ENCODE measurements at places on chromosomes 5 and 9.
A peak's percentile ranks its signal among the peaks of the same experiment; 100 is the strongest.

DNA sequence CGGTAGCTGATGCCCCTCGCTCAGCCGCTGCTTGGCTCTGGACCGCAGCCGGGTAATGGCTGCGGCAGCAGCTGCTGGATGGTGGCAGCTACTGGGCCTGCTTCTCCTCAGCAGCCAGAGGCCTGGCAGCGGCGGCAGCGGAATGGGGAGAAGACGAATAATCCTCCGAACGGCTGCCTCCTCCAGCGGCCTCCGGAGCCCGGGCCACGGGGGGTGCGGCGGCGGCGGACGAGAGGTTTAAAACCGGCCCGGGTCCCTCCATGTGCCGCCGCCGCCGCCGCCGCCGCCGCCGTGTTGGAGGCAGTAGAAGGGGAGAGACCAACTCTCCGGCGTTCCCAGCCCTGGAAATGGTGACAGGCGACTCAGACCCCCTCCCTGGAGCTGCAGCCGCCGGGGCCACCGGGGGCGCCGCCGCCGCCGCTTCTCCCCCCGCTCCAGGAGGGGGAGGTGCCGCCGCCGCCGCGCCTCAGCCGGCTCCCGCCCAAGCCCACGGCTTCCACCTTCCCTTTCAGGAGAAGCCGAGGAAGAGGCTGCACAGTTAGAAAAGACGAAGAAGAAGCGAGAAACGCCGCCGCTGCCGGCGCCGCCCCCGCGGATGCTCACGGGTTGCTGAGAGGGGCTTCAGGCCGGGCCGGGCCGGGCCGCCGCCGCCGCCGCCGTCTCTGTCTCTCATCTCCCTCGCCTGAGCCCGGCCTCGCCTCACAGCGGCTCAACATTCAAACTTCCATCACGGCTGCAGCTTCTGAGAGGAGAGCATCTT is 118.4 kb upstream of the PRSS3 start:
- DNase-seq = no peak

GRCh38 chr5:176450077-176450476 is 1.9 kb downstream of the FAF2 start:
- DNase-seq = no peak

DNA sequence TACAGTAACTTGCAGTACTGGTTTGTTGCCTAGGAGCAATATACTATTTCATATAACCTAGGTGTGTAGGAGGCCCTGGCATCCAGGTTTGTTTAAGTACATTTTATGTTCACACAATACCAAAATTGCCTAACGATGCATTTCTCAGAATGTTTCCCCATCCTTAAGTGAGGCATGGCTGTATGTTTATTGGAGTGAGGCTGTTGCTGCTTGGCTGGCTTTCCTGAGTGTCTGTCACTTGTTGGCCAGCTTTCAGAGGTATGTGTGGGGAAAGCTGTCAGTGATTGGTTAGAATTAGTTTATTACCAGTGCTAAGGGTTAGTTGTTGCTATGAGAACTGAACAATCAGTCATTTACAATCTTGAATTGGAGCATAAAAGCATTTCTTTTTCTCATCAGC is 154.1 kb upstream of the CDH12 start:
- DNase-seq = no peak

- DNase-seq = no peak
Observed at GRCh38 chr9:69047371-69047770, 11.8 kb downstream of the FXN start.

DNA sequence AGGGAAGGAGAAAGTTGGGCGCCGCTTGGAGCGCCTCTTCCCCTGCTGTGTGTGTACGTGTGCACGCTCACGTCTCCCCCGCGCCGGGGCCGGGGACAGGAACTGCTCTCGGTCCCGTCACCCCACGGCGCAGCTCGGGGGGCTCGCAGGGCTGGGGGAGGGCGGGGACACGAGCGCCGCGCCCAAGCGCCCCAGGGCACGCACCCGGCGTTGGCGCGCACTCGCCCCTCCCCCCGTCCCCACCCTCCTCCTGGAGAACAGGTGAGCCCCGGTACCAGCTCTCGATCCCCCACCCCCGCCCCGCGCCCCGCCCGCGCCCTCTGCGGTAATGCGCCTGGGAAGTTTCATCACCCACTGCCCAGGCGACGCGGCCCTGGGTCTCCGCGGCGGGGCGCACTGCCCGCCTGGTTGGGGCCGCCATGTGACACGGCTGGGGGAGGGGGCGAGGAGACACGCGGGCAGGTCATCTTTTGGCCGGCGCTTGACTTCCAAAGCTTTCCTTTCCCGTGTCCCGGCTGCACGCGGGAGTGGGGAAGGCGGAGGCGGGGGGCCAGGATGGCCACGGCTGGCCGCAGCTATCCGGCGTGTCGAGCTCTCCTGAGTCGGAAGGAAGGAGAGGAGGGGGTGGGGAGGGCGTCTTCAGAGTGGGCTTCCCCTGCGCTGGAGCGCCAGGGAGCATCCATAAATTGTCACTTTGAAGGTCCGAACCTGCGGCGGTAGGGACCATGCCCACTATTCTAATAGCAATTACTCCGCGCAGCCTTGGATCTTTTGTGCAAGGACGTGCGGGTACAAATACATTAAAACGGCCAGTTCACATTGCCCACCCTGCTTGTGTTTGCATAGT is 1.5 kb upstream of the STC2 start:
- no peak for DNase-seq

DNA sequence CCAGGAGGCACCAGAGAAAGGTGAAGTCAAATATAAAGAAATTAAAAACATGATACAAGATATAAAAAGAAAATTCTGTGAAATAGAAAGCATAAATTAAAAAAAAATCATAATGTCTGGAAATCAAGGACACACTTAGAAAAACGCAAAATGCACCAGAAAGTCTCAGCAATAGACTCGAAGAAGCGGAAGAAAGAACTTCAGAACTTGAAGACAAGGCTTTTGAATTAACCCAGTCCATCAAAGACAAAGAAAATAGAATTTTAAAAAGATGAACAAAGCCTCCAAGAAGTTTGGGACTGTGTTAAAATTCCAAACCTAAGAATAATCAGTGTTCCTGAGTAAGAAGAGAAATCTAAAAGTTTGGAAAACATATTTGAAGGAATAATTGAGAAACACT is 168.3 kb downstream of the PRR16 start:
- DNase-seq = no peak

DNA sequence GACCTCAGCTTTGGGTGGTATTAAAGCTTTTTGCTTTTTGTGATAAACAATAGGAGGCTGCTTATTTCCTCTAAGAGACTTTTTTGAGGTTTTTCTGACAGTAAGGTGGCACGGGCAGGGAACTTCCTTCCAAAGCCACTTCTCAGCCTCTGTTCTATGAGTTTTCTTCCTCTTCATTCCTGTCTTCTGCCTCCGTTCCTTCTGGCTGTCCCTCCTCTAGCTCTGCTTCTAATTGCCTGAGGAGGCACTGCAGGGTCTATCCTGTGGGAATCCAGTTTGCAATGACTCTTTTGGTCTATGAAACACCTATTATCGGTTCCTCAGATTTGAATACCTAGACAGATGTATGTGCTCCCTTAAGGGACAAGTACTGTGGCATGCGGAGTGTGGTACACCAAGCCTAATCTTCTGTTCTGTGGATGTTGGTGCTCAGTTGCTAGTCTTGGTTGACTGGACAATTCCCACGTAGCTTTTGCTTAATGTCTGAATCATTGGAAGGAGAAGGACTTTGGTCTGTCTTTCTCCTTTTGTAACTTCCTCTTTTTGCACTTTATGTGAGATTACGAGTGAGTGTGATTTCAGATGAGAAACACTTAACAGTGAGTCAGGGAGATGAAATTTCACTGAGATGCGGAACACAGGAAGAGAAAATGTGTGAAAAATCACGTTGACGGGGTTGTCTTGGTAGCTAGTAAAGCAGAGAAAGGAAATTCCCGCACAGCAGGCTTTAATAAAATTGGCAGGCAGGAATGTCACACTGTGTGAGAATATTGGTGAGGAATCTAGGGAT is 305.2 kb downstream of the EFNA5 start:
- peak; percentile 10 for DNase-seq

- no peak for DNase-seq
Observed at GRCh38 chr9:38053697-38054461, 15.1 kb downstream of the SHB start.

DNA sequence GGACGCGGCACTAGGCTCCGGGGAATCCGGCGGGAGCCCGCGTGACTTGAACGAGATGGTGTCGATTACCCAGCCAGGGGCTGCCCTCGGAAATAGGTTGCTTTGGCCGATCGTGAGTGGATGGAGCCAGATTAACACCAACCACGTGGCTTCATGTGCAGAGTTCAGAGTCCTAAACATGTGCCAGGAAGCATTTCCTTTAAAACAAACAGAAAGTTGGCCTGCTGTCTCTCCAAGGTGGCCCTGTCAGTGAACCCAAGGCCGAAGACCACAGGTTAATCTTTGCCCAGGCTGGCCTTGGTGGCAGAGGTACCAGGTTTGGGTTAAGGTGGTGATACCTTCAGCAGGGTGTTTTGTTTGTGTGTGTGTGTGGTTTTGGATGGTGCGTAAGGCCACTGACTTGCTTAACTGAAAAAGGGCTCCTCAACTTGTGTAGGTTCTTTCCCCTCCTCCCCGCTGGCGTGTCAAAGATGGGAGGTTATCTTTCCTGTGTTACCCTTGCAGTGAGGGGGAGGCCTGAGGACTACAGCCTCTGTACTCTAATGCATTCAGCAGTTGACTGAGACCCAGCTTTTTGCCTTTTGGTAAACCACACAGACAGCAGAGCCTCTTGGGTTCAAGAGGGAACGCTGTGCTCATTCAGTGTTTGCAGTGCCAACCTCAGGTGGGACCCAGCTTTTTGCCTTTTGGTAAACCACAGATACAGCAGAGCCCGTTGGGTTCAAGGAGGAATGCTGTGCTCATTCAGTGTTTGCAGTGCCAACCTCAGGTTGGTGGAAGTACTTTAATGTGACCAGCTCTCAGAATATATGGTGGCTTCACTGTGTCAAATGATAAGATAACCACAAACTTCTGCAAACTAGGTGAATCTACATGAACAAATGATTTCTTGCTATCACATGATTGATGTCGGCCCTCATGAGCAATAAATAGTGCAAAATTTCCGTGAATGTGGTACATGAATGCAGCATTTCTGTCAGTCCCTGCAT is 1.4 kb downstream of the IQGAP2 start:
- peak; percentile 79 for DNase-seq

DNA sequence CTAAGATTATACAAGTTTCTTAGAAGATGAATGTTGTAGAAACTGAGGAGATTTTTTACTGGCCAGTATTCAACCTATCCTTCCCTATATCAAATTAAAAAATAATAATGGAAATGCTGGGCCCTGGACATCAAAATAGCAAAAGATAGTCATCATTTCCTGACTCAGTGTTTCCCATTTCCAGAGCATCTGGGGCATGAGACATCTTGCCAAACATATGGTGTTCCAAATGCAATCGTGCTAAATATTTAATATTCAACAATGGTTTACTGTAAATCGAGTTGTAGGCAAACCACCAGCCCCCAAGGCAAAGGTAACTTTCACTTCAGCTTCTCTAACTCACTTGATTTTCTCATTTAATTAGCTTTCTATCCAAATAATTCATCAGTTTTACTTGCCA is 152.9 kb downstream of the FRMD3 start:
- no peak for DNase-seq

GRCh38 chr9:118418887-118419565 is 714.8 kb downstream of the TLR4 start:
- DNase-seq = no peak

DNA sequence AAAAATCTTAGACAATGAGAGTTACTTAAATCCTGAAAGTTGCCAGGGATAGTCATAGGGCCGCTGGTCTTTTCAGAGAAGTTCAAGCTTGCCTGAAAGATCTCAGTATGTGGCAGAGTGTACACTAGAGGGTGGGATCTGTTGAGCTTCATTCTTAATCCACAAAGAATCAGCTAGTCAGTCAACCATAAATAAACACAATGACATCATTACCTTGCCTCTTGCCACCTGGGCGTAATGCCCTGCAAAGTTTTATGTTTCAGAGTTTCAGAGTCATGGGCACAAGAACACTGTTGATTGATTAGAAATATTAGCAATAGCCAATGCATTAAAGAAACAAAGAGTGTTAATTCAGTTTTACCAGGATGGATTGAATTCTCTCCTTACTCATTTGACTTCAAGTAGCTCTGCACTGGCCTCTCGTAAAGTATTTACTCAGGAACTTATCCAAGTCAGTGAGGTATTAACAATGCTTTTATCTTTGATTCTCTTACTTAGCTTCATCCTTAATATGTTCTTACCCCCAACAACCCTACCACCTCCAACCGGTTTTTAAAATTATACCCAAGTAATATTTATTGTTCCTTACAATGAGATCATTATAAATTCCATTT is 14.3 kb upstream of the ANXA1 start:
- DNase-seq = no peak

DNA sequence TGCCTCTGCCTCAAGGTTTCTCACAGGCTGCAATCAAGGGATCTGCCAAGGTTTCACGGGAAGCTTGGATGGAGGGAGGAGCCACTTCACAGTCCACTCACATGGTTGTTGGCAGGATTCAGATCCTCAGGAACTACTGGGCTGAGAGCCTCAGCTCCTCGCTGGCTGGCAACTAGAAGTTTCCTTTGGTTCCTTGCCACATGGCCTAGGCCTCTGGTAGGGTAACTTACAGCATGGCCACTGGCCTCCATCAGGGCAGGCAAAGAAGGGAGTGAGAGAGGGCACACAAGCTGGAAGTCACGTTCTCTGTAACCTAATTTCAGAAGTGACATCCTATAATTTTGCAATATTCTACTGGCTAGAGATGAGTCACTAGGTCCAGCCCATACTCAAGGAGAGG is 32.2 kb downstream of the SPOCK1 start:
- no peak for DNase-seq

DNA sequence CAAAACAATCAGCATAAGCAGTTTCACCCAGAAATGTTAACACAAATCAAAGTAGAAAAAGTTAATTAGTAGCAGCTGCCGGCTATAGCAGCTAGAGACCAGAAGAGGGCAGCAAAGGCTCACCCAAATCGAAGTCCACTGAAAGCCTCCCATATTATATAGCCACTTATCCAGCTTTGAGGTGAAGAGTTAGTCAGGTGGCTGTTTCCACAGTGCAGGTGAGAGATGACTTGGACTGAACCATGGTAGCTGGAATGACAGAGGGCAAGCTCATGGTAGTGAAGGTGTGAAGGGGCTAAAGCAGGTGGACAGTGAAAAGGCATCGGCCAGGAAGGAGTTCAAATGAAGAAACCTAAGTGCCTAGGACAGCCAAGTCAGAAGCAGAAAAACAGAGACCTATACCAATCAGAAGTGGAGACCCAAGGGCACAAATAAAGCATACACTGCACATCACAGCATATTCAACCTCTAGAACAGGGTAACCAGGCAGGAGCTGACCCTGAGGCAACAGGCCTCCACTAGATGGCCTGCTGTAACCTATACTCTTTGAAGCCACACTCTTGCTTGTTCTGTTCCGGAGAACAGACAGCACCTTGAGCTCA is 7.2 kb upstream of the RNF38 start:
- DNase-seq = peak; percentile 77

DNA sequence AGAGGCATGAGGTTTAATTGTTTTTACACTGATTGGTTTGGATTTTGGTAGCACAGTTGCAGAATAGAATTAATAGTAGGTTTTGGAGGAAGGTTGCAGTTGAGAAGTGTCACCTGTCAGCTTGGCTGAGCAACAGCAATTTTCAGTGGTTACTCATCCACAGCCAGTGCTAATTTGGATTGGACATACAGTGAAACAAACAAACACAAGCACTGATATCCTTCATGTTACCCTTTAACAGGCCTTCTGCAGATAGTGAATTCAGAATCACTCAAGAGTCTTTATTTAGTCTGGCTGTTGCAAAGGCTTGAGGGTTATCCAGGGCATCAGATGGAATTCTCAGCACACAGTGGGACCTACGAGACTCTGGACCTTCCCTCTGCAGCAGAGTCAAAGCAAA is 31.8 kb upstream of the POU4F3 start:
- DNase-seq = no peak
